ENCODE measurements at places on chromosomes 13 and 19.

- no peak for DNase-seq
Observed at GRCh38 chr19:38569368-38569983, 48.3 kb downstream of the MAP4K1 start.

DNA sequence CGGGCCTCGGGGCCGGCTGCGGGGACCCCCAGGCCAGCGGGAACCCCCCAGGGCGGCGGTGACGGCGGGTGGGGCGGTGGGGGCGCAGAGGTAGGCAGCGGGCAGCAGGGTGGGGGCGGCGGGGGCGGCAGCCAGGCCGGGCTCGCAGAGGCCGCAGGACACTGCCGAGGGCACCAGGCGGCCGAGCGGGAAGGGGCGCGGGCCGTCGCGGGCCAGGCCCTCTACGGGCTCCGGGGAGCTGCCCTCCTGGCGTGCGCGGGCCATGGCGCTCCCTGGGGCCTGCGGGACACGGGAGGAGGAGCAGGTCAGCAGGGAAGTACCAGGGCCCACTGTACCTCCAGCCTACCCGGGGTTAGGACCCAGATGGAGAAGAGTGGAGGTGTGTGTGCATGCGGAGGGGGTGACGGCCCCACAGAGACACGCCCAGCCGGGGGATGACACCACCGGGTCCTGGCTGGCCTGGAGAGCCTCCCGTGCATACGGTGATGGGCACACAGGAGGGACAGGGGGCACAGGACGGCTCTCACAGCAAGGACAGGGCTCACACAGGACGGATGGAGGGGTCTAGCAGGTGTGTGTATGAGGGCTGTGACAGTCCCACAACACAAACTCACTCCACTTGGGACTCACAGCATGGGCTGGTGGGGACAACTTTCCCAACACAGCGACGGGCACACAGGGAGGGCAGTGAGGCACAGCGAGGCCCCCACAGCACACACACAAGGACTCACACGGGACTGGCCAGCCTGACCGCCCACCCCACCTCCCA lies 2.6 kb downstream of the BBC3 start:
- peak; percentile 31 for DNase-seq

DNA sequence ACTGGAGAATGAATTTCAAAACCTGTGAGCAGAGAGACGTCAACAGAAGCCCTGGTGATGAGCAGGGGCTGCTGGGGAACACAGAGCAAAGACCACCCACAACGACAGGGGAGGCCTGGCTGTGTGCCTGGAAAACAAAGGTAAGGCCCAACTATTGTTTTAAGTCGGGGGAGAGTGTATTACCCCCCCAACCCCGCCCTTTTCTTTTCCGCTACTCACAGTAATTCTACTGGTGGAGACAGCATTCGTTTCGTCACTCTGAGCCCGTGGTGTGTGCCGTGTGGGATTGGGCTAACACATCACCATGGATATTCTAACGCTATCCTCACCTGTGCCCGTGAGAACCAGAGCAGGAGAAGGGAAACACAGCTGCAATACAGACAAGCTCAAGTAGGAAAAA lies 18.6 kb upstream of the ADPRHL1 start:
- no peak for DNase-seq

GRCh38 chr13:48131533-48131932 lies 36.6 kb upstream of the MED4 start:
- no peak for DNase-seq

GRCh38 chr13:109789262-109789661 lies 2.9 kb upstream of the IRS2 start:
- DNase-seq, result no peak

DNA sequence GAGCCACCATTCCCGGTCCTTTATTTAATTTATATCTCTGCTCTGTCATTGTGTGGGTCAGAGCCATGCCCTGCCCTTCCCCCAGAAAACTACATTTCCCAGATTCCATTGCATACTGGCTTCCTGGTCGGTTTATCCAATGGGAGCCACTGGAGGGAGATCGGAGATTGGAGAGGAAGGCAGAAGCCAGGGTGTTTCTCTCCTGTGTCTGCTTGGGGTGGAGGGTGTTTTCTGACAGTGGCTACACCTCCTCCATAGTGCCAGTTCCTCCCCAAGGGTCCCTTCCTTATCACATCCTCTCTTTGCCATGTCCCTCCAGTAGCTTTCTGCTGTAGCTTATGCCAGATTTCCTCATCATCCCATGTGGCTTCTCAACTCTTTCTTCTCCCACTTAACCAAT lies 19.0 kb downstream of the OLFM2 start:
- DNase-seq, result peak; percentile 62

GRCh38 chr13:50970956-50971355 lies 61.4 kb downstream of the RNASEH2B start:
- DNase-seq, result peak; percentile 80

GRCh38 chr13:28000567-28000966 lies 12.1 kb upstream of the URAD start:
- no peak for DNase-seq

- DNase-seq, result peak; percentile 29
Observed at GRCh38 chr19:50315773-50316448, 13.3 kb downstream of the KCNC3 start.

DNA sequence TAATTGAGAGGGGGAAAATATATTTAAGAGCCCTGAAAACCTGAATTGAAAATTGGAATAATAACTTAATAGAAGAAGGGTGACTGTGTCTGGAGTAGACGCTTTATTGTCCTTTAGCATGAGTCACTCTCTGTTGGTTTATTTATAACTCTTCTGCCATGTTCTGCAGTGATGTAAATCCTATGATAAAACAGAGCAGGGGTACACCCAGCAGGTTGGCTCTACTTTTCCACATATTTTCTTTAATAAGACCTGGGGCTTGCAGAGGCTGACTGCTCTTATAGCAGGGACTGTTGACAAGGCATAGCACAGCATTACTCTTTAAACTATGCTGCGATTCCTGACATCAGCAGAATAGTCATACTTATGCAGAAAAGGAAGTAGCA lies 389.9 kb upstream of the PCDH9 start:
- DNase-seq, result peak; percentile 47

GRCh38 chr13:112177450-112178288 lies 110.7 kb downstream of the SOX1 start:
- no peak for DNase-seq

- DNase-seq, result peak; percentile 23
Observed at GRCh38 chr19:49019242-49019932, 2.5 kb upstream of the LHB start.

GRCh38 chr19:44943801-44944249 lies 1.8 kb downstream of the APOC4 start:
- DNase-seq, result peak; percentile 97

DNA sequence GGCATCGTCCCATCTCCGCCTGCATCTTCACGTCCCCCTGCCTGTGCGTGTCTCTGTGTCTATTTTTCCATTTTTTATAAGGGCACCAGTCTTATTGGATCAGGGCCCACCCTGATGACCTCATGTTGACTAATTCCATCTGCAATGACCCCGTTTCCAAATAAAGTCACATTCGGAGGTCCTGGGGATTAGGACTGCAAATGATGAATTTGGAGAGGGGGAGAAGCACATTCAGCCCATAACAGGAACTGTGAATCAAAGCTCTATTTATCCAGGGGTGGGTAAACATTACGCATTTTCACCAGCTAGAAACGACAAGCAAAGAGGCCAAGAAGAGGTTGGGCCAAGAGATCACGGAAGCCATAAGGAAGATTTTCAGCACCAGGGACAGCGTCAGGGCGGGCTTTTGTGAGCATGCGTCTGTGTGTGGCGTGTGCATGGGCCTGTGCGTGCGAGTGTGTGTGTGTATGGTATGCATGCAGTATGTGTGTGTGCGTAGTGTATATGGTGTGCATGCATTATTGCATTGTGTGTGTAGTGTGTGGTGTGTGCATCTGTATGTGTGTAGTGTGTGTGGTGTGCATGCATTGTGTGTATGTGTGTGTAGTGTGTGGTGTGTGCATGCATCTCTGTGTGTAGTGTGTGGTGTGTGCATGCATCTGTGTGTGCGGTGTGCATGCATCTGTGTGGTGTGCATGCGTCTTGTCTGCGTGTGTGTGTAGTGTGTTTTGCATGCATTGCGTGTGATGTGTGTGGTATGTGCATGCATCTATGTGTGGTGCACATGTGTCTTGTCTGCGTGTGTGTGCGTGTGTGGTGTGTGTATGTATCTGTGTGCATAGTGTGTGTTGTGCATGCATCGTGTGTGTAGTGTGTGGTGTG lies 19.6 kb downstream of the CELF5 start:
- peak; percentile 74 for DNase-seq

DNA sequence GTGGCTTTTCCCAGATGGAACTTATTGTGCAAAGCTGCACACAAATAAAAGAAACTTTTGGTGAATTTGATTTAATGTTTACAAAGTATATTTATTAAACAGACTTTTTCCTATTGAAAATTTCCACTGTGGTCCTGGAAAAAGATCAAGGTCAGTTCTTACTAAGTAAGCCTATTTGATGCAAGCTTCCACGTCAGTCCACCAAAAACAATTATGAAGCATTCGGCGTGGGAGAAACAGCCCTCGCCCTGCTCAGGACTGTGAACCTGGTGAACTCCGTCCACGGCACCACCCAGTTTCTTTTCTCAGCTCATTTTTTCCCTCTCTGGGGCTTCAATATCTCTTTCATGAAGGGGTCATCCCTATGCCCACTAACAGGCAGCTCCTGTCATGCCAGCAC lies 149.8 kb downstream of the EFNB2 start:
- DNase-seq, result no peak

DNA sequence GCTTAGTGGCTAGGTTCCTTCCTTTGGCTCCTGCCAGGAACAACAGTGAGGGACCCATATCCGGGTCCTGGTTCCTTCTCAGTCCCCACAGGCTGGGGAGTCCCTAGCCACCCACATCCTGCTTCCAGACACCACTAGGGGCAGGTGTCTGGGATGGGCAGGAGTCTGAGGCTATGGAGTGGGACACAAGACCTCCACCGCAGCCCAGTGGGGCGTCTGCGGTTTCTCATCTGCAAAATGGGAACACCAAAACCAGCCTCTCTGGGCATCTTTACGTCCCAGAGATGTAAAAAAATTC lies 879 bp upstream of the FCGBP start:
- no peak for DNase-seq

DNA sequence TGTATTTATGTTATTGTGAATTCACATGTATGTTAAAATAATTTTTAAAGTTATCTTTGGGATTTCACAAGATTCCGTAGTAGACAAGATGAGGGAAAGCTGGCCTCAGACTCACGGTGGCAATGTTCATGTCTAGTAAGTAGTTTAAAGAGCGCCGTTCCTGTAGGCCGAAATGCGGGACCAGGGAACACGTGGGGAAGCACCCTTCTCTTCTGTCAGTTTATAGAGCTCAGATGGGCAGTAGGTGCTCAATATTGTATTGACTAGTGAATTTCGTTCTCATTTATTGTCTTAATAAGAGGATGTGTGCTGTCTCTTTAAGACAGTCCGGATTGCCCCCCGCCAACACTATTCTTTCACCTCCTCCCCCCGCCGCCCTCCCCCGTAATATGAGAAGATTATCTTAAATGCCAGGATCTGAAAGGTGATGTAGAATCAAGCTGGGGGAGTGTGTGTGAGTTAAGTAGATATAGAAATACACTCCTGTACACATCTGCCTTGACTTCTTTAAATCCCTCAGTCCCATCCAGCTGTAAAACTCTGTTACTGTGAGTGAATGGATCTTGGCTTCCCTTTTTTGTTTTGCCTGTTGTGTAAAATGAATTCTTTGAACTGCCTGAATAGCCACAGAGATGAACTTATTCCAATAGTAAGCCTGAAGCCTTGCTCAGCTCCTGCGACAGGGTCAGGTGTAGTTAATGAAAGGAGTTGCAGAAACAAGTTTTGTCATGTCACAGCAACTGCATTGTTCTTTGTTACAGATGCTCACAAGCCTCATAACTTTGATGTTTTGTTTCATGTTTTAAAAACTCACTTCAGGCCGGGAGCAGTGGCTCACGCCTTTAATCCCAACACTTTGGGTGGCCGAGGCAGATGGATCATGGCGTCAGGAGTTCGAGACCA lies 1.3 kb downstream of the LAMP1 start:
- DNase-seq, result peak; percentile 47

DNA sequence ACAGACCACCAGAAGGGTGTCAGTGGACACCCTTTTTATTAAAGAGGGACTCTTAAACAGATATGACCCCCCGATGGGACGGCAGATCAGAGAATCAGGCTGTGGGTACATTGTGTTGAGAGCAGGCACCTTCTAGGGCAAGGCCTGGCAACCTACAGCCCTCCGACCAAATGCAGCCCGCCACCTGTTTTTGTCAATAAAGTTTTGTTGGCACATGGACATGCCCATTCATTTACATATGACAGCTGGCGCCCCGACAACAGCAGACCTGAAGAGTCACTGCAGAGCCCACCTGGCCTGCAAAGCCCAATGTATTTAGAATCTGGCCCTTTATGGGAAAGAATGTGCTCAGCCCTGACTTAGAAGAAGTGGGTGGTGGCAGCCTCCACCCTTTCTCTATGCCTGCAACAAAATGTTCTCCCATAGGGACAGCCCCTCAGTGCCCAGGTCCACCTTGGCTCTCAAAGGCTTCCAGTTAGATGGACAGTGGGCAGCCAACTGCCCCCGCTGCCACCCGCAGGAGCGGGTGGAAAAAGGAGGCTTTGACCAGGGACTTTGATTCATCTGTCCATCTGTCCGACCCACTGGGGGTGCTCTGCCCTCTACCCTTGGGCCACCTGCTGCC lies 184.9 kb downstream of the PTPRS start:
- DNase-seq, result no peak

- DNase-seq, result no peak
Observed at GRCh38 chr19:29712744-29713516, 2.1 kb downstream of the C19orf12 start.

DNA sequence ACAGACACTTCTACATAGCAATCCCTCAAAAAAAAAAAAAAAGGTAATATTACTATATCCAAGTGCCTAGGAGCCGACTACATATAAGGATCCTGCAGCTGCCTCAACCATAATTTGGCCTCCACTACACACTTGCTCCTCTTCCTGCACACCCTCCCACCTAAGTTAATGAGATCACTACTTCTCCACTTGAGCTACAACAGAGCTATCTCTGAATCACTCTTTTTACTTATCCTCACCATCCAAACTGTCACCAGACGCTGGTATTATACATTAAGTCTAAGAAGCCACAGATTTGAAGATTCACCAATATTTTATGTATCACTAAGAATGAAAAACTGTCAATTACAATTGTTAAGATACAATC lies 8.3 kb downstream of the OBI1 start:
- no peak for DNase-seq

- DNase-seq, result no peak
Observed at GRCh38 chr13:109974354-109974753, 188.0 kb upstream of the IRS2 start.

- DNase-seq, result peak; percentile 50
Observed at GRCh38 chr19:54481326-54481930, 8.3 kb upstream of the CDC42EP5 start.

DNA sequence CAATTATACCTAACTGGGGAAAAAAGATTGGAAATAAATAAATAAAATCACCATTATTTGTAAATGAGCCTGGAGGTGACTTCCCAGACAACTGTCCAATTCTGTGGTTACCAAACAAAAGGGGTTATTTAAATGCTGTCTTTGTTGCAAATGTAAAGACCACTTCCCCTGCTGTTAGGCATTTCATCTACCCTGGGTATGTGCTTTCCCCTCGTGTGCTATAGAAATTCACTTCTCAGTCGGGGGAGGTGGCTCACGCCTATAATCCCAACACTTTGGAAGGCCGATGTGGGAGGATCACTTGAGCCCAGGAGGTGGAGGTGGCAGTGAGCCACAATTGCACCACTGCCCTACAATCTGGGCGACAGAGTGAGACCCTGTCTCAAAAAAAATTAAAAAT lies 101.9 kb upstream of the AKAP11 start:
- DNase-seq, result no peak

- no peak for DNase-seq
Observed at GRCh38 chr13:39501702-39502324, 101.2 kb downstream of the LHFPL6 start.

GRCh38 chr19:8478598-8478997 lies 23.8 kb downstream of the PRAM1 start:
- no peak for DNase-seq

- no peak for DNase-seq
Observed at GRCh38 chr19:58395979-58396627, 647 bp downstream of the RNF225 start.
